HTR-8/SVneo (cell line): ENCODE measurements at places on chromosomes 6 and 20.
A peak's percentile ranks its signal among the peaks of the same experiment; 100 is the strongest.

- DNase-seq, result peak; percentile 68
Measured at GRCh38 chr6:2684103-2684749, 66.5 kb downstream of the MYLK4 start.

GRCh38 chr6:45031601-45032000, 296.5 kb upstream of the RUNX2 start:
- no peak for DNase-seq

GRCh38 chr20:8670207-8670892, 398.5 kb upstream of the PLCB4 start:
- no peak for DNase-seq

DNA sequence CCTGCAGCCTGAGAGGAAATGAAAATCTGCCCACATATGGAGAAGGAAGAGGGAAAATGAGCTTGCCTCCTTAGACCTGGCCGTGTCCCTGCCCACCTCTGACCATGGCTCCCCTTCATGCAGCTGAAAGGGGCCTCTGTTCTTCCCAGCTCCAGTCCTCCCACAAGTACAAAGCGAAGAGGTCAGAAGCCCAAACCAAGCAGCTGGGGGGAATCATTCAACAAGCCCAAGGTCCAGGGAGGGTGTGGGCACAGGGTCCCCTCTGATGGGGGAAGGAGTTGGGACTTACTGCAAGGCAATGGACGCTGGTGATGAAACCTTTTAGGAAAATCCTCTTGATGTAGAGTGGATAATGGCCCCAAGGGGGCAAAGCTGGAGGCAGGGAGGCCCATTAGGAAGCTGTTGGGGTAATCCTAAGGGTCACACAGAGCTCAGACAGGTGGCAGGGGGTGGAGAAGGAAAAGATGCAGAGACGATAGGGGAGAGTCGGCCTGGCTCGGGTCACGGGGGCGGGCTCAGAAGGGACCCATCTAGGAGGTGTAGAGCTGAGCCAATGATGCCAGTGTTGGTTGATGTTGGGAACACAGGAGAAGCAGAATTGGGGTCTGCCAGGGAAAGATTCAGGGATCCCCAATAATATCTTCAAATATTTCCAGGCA, 16.1 kb upstream of the GRM4 start:
- no peak for DNase-seq

DNA sequence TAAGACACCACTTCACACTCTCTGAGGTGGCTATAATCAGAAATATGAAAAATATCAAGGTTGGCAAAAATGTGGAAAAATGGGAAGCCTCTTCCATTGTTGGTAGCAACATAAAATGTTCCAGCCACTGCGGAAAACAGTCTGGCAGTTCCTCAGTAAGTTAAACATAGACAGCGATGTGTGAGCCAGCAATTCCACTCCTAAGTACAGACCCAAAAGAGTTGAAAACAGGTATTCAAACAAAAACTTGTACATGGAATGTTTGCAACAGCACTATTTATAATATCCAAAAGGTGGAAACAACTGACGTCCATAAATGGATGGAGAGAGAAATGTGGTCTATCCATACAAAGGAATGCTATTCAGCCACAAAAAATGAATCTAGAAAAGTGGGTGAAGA, 7.4 kb upstream of the PPDPF start:
- DNase-seq, result no peak

- no peak for DNase-seq
Measured at GRCh38 chr6:170031684-170032121, 259.2 kb downstream of the DLL1 start.

DNA sequence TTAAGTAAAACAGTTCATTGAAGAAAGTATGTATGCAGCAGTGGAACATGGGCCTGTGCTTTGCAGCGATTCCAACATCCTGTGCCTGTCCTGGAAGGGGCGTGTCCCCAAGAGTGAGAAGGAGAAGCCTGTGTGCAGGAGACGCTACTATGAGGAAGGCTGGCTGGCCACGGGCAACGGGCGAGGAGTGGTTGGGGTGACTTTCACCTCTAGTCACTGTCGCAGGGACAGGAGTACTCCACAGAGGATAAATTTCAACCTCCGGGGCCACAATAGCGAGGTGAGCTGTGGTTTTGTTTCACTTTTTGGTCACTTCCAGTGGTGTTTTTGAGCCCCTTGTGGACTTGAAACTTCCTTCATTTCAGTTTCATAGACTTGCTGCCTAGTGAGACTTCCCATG, 1.7 kb downstream of the TULP4 start:
- no peak for DNase-seq

GRCh38 chr6:6749702-6750491, 161.4 kb downstream of the LY86 start:
- peak; percentile 88 for DNase-seq

DNA sequence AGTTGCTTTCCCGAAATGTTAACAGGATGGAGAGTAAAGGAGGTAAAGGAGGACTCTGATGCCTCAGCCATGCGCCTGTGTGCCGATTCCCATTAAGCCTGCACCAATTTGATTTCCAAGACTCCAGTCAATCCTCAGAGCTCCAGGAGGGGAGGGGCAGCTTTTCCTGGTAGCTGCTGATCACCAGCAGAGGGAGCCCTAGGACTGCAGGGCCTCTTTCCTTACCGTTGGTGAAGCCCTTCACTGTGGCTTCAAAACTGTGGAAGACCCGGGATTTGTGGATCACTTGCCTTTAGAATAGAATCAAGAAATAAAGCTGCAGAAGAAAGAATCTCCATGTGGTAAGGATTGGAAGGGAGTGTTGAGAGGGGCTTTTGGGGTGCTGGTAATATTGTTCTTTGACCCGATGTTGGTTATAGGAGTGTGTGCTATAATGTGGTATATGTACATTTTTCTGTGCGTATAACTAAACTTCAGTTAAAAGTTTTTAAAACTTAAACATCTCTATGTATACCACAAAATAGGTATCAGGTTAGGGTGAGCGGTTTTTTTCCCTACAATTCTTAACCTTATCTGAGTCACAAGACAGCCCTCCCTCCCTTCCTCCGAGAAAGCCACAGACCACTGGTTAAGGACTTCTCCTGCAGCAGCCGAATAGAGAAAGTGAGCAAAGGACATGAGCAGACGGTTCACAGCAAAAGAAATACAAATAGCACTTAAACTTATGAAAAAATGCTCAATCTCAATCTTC, 6.9 kb upstream of the OSER1 start:
- DNase-seq, result peak; percentile 92

DNA sequence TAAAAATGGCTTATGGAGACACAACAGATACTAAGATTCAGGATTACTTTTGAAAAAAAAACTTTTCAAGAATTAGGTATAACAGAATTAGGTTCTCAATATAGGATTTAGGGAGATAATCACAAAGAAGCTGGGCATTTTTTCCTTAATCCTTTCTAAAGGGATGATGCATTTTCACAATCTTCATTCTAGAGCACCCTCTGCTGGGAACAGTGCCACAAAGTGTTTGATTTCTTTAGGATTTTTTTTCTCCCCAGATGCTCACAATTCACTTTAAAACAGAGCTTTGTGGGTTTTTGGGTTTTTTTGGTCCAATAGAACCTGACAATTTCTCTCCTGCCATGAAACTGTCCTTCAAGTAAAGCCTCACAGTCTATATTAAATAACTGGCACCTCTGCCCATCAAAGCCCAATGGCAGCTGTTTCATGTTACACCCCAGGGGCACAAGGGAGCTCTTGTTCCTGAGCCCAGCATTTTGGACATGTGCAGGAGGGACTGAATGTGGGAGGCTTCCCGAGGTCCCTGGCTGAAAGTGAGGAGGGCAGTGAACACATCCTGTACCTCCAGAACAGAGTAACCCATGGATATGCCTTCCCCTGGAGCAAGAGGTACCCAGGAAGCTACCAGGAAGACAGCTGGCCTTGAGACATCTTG, 39.7 kb downstream of the PREP start:
- DNase-seq, result peak; percentile 20

GRCh38 chr6:117393045-117393444, 32.7 kb downstream of the ROS1 start:
- no peak for DNase-seq

- no peak for DNase-seq
Measured at GRCh38 chr20:25364879-25365699, 25.5 kb downstream of the ABHD12 start.

DNA sequence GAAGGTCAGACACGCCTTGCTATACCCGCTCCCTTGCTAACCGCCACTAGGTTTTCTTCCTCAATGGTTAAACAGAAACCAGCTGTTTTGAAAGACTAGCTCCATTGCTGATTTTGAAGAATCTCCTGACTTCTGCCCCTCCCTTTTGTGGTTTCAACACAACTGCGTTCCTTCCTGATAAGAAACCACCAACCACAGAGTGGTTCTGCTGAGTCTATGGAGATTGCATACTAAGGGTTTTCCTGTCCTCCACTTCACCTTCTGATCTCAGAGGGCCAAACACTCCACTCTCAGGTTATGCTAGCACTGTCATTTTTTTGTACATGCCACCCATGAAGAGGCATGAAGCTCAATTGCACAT, 207.9 kb downstream of the MYLK4 start:
- peak; percentile 23 for DNase-seq

GRCh38 chr6:10793035-10793434, 45.3 kb downstream of the MAK start:
- no peak for DNase-seq

- no peak for DNase-seq
Measured at GRCh38 chr6:29834564-29835436, 7.2 kb downstream of the HLA-G start.

DNA sequence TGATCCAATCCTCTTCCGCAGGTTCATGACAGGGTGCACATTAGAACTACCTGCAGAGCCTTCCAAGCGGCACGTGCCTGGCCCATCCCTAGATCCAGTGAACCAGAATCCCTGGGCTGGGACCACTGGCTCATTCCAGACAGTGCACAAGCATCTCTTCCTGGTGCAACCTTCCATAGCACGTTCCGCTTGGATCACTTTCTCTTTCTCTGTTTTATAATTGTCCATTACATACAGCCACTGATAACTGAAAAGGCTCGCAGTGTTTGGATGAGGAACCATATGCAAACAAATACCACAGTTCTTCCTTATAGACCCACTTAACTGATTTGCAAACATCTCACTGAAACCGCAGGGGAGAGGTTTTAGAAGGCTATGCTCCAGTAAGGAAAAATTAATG, 59.6 kb upstream of the DDR1 start:
- DNase-seq, result no peak

GRCh38 chr6:141874930-141875602, 257.7 kb upstream of the GJE1 start:
- no peak for DNase-seq

DNA sequence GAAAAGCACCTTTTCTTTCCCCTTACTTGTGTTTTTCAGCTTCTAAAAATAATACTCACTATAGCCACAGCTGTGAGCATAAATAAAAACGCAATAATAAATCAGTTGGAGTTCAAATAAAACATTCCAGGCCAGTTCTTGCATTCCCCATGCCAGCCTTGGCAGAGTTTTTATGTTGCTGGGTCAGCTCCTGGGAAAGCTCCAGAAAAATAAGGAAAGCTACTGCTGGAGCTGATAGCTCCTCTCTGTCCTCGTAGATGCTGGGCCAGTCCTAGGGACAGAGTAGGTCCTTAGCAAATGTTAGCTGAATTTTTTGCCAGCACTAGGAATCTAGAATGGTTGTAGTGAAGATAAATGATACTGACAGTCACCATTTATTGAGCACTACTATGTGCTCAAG, 389.0 kb upstream of the SYNCRIP start:
- DNase-seq, result no peak

GRCh38 chr6:161031721-161032495, 40.3 kb downstream of the MAP3K4 start:
- DNase-seq, result no peak

DNA sequence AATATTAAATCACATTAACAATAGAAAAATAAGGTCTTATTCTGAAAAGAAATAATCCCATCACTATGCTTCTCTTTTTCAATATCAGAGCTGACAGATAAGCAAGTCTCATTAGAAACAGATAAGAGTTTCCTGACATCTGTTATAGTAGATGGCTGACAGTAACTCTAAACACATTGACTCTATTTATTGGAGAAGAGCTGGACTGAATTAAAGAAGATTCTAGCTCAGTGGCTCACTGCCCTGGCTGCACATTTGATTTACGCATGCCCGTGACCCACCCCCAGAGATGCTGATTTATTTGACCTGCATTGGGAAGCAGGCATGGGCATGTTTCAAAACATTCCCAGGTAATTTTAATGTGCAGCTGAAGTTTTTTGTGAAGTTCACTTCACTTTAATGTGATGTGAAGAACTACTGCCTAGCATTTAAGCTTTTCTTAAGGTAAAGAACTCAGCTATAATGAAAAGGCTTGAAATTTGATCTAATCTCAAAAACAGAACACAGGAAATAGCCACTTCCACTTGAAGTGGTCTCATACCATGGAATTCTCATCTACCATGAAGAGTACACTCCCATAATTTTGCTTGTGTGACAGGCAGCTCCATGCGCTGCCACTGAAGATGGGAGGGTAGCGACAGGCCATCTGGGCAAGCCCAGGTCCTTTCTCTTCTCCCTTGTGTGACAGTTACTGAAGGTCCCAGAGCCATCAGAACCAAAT, 162.3 kb downstream of the TPBG start:
- DNase-seq, result no peak

- DNase-seq, result no peak
Measured at GRCh38 chr6:5079692-5080091, 5.4 kb upstream of the PPP1R3G start.

DNA sequence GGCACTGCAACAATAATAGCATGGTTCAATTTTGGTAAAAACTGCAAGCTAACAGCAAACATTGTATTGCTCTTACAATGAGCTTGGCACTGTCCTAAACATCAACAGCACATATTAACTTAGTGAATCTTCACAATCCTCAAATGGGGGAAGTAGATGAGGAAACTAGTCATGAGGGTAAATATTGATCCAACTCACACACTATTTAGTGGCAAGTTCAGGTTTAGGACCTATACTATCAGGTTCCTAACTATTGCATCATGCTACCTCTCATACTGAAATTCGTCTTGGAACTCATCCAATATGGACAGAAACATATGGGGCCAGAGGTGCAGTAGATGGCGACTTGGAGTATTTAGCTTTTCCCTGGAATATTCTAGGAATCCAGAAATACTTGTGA, 34.2 kb downstream of the FKBP1C start:
- DNase-seq, result no peak
